ENCODE measurements at places on chromosomes 13 and 19. TPM values are rescaled to one million over a fixed set of nuclear protein-coding genes. Genes with fewer than 3 reads are reported as not detected.

ZNF229 gene
- total RNA-seq: 15.2 TPM

TSHZ3 gene
- 7.4 TPM for total RNA-seq

TBXA2R gene
- not detected for total RNA-seq

ABCA7 gene
- 110 TPM for total RNA-seq

CYP4F2 gene
- not detected for total RNA-seq

TTYH1 gene
- total RNA-seq: 2.9 TPM

C3 gene
- 0.69 TPM for total RNA-seq

FBXO17 gene
- total RNA-seq: 5.5 TPM

PGLYRP1 gene
- total RNA-seq: not detected

KLK4 gene
- 0.66 TPM for total RNA-seq

HSPH1 gene
- total RNA-seq: 114 TPM

GRCh38 chr13:35768073-35768472 lies 291.6 kb upstream of the MAB21L1 start:
- peak overlapping the region; percentile 3 for H3K4me3 ChIP-seq
- H3K4me1 ChIP-seq: peaks cover 57% of the 10 kb centered on the region
- DNase-seq: no peak
- H3K27ac ChIP-seq: peak overlapping the region; percentile 69
- peaks cover 6% of the 10 kb centered on the region for H3K27me3 ChIP-seq

DNA sequence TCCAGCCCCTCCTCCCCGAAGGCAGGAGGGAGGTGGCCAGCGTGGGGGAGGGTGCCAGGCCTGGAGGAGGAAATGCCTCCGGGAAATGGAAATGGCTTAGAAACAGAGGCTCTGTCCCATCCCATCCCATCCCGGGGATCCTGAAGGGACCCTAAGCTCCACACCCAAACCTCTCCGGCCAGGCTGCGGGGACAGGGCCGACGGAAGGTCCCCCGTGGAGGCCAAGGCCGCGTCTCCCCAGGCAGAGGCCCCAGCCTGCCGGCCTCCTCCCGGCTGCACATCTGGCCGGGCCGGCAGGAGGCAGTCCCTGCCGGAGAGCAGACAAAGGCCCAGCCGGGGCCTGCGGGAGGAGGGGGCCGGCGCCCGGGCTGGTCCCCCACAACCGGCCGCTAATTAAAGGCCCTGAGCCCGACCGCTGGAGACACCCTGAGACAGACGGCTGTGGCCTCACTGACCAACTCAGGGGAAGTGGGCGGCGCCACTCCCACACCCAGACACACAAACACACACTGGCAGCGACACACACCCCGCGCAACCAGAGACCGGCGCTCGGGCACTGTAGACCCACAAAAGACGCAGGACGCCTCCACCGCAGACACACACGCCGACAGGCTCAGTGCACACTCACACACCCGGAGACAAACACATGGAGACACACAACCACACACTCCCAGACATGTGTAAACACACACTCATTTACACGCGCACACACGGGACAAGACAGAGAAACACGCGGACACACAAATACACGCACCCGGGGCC lies 1.1 kb downstream of the ADAMTS10 start:
- peak; percentile 81 for DNase-seq
- H3K27ac ChIP-seq: peak overlapping the region; percentile 98
- peaks cover 13% of the 10 kb centered on the region for H3K27me3 ChIP-seq
- H3K4me3 ChIP-seq: peak overlapping the region; percentile 98
- peaks cover 6% of the 10 kb centered on the region for H3K36me3 ChIP-seq

DNA sequence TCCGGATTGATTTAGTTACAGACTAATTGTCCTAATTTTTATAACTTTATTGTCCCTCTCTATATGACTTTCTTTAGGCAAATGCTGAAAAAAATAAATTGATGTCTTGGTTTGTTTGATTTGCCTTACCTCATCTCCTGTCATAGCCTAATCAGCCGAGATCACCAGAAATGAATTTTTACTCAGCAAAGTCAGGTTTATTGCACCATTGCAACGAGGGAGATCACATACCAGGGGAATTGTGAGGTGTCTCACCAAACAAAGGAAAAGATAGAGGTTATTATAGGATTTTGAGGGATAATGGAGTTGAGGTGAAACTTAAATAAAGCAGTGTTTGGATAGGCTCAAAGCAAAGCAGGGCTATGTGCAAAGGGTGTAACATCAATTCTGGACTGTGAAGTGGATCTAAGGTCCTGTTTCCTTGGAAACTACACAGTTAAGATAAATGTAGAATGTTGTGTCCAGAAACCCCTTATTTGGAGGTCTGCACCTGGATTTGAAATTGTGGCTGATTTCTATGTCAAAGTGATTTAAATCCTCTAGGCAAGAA lies 372.6 kb downstream of the OXGR1 start:
- H3K27ac ChIP-seq: no peak overlapping the region
- no peak for DNase-seq
- no peaks in the 10 kb centered on the region for H3K27me3 ChIP-seq
- H3K4me1 ChIP-seq: no peaks in the 10 kb centered on the region

- DNase-seq: no peak
- no peaks in the 10 kb centered on the region for H3K27me3 ChIP-seq
- no peak within 1 kb of the TSS for H3K27ac ChIP-seq
- no peaks in the 10 kb centered on the region for H3K4me1 ChIP-seq
- peaks cover 15% of the 10 kb centered on the region for H3K36me3 ChIP-seq
Measured at GRCh38 chr19:49324801-49325576, at the start of gene SLC6A16. Gene SLC6A16, minus strand, starts transcription at chr19:49325191. Its CDS starts 13,844 bp downstream, at chr19:49311347.

GRCh38 chr19:41869374-41869955 lies 7.6 kb upstream of the CD79A start:
- H3K4me1 ChIP-seq: peaks cover 9% of the 10 kb centered on the region
- H3K36me3 ChIP-seq: no peaks in the 10 kb centered on the region
- no peak overlapping the region for H3K4me3 ChIP-seq
- peaks cover 4% of the 10 kb centered on the region for H3K27me3 ChIP-seq
- H3K27ac ChIP-seq: no peak overlapping the region
- DNase-seq: no peak

- H3K27ac ChIP-seq: no peak overlapping the region
- H3K36me3 ChIP-seq: no peaks in the 10 kb centered on the region
- no peaks in the 10 kb centered on the region for H3K27me3 ChIP-seq
- H3K4me3 ChIP-seq: no peak overlapping the region
- no peak for DNase-seq
Measured at GRCh38 chr13:60267498-60268202, 103.9 kb upstream of the DIAPH3 start.

DNA sequence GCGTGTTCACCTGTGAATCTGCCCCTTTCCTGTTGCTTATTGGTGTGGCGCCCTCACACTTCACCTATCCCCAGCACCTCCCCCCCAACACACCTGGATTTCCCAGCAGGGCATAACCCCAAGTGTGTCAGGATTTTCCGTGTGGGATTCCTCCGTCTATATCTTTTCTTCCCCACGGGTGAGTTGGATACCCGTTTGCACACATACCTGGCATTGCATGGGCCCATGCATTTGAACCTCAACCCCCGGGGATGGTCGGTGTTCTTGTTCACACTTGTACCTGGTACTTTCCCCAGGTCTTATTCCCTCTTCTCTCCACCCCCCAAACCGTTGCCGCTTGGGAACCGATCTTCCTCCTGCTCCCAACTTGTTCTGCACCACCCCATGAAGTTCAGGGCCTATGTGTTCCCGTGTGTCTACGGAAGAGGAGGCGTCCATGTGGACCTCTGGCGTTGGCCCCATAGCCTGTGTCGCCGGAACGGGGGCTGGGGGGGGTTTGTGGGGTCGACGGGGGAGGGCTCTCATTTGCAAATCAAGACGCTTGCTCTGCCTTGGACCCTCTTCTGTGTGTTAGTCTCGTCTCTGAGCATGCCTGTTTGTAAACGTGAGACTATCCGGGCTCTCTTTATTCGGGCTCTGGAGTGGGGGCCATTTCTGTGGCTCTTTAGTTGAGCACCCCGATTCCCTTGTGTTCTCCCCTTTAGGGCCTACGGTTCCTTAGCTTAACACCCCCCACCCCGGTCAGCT lies 1.7 kb downstream of the PRR12 start:
- H3K27me3 ChIP-seq: peaks cover 9% of the 10 kb centered on the region
- H3K4me1 ChIP-seq: peaks cover 10% of the 10 kb centered on the region
- peak overlapping the region; percentile 77 for H3K27ac ChIP-seq
- peak overlapping the region; percentile 89 for H3K4me3 ChIP-seq

- H3K4me3 ChIP-seq: no peak overlapping the region
- H3K36me3 ChIP-seq: no peaks in the 10 kb centered on the region
- no peaks in the 10 kb centered on the region for H3K4me1 ChIP-seq
Measured at GRCh38 chr19:3494559-3494958, 5.9 kb downstream of the DOHH start.

GRCh38 chr19:46574533-46574932 lies 26.6 kb upstream of the CALM3 start:
- peaks cover 7% of the 10 kb centered on the region for H3K4me1 ChIP-seq
- no peak overlapping the region for H3K27ac ChIP-seq
- H3K36me3 ChIP-seq: no peaks in the 10 kb centered on the region
- no peak for DNase-seq
- peaks cover 2% of the 10 kb centered on the region for H3K27me3 ChIP-seq

DNA sequence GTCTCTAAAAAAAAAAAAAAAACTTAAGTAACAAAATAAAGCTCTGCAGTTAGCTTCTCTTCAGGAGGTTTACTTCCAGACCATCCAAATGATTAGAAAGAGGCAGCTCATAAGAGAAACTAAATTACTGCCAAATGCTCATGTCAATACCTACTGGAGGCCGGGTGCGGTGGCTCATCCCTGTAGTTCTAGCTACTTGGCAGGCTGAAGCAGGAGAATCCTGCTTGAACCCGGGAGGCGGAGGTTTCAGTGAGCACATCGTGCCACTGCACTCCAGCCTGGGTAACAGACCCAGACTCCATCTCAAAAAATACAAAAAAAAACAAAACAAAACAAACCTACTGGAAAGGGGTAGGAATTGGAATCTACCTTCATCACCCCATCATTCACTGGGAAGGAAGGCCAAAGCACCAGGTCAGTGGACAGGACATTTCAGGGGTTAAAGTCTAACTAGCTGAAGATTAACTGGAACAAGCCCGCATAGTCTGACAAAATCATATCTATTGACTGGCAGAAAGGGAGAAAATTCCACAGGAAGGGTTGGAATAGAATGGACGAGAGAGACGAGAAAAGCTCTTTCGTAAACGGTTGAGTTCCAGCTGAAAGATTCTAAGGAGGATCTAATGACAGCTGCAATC lies 1.3 kb downstream of the ZFP14 start:
- H3K27ac ChIP-seq: peak overlapping the region; percentile 92
- peaks cover 11% of the 10 kb centered on the region for H3K4me1 ChIP-seq

DNA sequence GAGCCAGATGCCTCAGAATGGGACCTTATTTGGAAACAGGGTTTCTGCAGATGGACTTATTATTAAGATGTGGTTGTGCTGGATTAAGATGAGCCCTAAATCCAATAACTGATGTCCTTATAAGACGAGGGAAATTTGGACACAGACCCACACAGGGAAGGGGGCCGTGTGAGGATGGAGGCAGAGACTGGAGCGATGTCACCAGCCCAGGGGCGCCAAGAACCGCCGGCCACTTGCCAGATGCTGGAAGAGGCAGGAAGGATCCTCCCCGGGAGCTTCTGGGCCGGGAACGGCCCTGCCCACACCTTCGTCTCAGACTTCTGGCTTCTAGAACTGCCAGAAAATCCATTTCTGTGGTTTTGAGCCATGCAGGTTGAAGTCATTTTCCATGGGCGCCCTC lies 26.6 kb downstream of the GNG7 start:
- no peak overlapping the region for H3K27ac ChIP-seq
- H3K4me1 ChIP-seq: no peaks in the 10 kb centered on the region
- peaks cover 6% of the 10 kb centered on the region for H3K27me3 ChIP-seq

GRCh38 chr13:64029343-64030093 lies 2613.9 kb upstream of the PCDH20 start:
- no peak overlapping the region for H3K27ac ChIP-seq
- H3K4me1 ChIP-seq: no peaks in the 10 kb centered on the region
- no peak for DNase-seq
- no peak overlapping the region for H3K4me3 ChIP-seq
- H3K27me3 ChIP-seq: no peaks in the 10 kb centered on the region

GRCh38 chr13:53142306-53142705 lies 113.7 kb downstream of the OLFM4 start:
- no peaks in the 10 kb centered on the region for H3K36me3 ChIP-seq
- H3K4me3 ChIP-seq: no peak overlapping the region
- no peak overlapping the region for H3K27ac ChIP-seq
- H3K4me1 ChIP-seq: peaks cover 22% of the 10 kb centered on the region
- no peak for DNase-seq
- H3K27me3 ChIP-seq: peaks cover 4% of the 10 kb centered on the region

DNA sequence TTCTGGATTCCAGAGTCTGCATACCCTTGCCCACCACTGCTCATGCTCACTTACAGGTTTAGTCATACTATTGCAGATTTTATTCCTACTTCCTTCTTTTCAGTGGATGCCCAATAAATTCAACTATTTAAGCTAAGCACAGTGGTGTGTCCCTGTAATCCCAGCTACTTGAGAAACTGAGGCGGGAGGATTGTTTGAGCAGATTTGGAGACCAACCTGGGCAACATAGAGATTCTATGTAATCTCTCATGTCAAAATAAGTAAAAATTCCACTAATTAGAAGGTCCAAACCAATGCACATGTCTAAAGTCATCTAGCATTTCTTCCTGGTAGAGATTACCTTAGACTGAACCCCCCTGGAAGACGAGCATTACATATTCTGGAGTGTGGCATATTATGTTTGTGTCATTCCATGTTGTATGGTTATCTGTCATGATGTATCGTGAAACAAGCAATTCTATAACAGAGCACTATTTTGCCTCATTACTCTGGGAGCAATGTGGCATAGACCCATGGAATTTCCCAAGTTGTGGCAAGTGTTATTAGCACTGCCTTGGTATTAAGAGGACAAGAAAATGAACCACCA lies 8.3 kb downstream of the HMGB1 start:
- H3K36me3 ChIP-seq: peaks cover 3% of the 10 kb centered on the region
- no peaks in the 10 kb centered on the region for H3K27me3 ChIP-seq
- DNase-seq: no peak
- H3K4me3 ChIP-seq: no peak overlapping the region

- no peak overlapping the region for H3K27ac ChIP-seq
- no peaks in the 10 kb centered on the region for H3K27me3 ChIP-seq
- peaks cover 5% of the 10 kb centered on the region for H3K36me3 ChIP-seq
- DNase-seq: no peak
- H3K4me1 ChIP-seq: no peaks in the 10 kb centered on the region
Measured at GRCh38 chr19:53655042-53655665, 23.4 kb downstream of the DPRX start.

DNA sequence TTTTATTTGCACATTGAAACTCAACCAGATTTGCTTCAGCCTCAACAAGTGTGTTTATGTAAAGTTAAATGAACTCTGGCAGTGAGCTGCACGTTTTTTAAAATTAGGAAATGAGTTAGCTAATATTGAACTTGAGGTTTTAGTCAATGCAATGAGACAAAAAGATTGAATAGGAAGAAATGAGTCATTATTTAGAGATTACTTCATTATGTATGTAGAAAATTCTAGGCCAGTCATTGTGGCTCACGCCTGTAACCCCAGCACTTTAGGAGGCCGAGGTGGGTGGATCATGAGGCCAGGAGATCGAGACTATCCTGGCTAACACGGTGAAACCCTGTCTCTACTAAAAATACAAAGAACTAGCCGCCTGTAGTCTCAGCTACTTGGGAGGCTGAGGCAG lies 22.8 kb upstream of the CD70 start:
- peaks cover 5% of the 10 kb centered on the region for H3K36me3 ChIP-seq
- no peak overlapping the region for H3K27ac ChIP-seq
- peaks cover 1% of the 10 kb centered on the region for H3K27me3 ChIP-seq
- no peak for DNase-seq
